ENCODE measurements at places on chromosomes 3 and 15.

DNA sequence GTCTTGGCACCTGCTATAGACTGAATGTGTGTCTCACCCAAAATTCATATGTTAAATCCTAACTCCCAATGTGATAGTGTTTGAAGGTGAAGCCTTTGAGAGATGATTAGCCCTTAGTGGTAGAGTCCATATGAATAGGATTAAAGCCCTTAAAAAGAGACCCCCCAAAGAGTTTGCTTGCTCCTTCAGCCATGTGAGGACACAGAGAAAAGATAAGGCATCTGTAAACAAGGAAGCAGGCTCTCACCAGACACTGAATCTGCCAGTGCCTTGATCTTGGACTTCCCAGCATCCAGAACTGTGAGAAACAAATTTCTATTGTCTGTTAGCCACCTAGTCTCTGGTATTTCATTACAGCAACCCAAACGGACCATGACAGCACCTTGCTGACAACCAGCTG lies 16.6 kb downstream of the KPNA1 start:
- DNase-seq = no peak

GRCh38 chr3:4501437-4501836 lies 8.3 kb downstream of the ITPR1 start:
- no peak for DNase-seq

DNA sequence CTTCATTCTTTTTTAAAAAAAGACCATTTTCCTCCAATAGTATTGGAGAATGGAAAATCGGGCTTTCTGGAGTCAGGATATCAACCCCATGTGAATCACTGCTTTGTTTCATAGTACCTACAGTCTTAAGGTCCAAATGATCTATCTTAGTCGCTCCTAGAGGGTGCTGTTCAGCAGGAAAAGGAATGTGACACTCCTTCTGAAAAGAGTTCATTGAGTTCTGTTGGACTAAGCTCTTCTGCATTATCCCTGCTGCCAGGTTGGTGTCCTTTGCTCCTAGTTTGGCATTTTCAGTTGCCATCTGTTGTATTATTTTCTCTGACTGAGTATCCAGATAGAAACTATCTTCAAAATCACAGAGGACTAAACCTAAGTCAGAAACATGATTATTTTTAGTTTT lies 57.2 kb downstream of the POLQ start:
- DNase-seq = no peak

DNA sequence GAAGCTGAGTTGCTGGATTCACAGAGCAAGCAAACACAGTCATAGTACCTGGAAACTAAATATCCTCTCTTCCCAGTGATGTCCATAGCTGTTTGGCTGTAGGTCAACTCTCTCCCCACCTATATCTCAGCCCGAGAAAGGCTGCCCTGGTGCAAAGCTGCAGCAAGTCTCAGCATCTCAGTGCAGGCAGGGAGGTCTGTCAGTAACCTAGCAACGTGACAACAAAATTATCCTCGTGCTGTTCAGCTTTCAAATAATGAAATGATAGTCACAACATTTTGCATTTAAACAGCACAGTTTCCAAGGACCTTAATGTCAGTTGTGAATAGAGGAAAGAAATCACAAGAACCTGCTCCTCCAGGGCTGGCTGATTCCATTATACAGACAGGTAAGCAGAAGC lies 83.6 kb downstream of the CHST2 start:
- no peak for DNase-seq

GRCh38 chr15:70342554-70343548 lies 245.1 kb upstream of the TLE3 start:
- DNase-seq = no peak

- no peak for DNase-seq
Measured at GRCh38 chr15:67303490-67304363, 49.1 kb downstream of the IQCH start.

DNA sequence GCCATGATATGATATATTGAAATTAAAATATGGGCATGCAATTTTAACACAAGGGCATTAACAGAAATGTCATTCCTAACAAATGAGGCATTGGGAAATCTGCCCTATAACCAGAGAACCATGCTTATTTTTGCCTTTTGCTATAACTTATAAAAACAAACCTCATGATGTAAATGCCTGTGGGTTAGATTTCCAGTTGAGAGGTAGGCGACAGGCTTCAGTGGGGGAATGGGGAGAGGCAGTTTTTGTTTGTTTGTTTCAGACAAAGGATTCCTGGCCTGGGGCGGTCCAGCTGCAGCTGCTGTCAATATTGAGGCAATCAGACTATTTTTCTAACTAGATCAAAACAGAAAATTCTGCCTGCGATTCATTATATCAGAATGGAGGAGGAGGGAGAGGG lies 490.4 kb upstream of the CFAP20DC start:
- DNase-seq = no peak
